Activated CD4-positive, alpha-beta T cell treated with anti-CD3 and anti-CD28 coated beads, Interleukin-2, amount 10 ng/mL, durations not matched to agents 24 days and 14 days (primary cell): ENCODE measurements at places on chromosomes 4 and X.

GRCh38 chr4:70885174-70885573 lies 17.0 kb upstream of the MOB1B start:
- no peak for DNase-seq

GRCh38 chr4:146852360-146852759 lies 93.3 kb downstream of the TTC29 start:
- no peak for DNase-seq

DNA sequence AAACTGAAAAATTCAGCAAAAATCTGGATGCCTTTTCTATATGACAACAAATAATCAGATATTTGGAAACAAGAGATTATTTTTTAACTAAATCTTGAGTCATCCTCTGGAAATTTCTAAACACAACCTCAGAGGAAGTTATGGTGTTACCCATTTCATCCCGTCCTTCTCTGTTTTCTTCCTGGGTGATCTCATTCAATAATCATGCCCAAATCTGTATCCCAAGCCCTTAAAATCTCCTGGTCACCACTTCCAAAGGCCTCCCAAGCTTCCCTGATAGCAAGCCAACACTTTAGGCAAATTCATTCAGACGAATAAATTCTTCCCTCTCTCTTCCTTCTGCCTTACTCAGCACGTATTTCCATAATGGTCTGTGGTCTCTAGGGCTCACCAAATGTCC lies 9.7 kb upstream of the SORCS2 start:
- DNase-seq, result no peak

DNA sequence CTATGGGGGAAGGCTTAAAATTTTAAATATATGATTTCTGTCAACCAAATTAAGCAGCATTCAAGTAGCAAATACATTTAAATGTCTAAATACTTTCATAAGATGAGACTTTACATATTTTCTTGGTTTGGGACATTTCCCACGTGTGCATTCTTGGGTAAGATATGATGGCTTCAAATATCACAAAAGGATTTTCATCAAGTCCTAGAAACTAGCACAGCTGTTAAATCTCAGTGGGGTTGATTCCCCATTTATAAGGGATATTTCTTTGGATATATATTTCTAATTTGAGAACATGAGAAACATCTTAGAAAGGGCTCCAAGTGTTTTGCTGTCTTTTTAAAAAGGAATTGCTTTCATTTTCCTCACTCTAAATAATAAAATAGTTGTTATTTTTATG lies 90.2 kb downstream of the P2RY10 start:
- no peak for DNase-seq

- no peak for DNase-seq
Observed at GRCh38 chr4:127810551-127810950, 28.4 kb downstream of the HSPA4L start.

GRCh38 chr4:95165926-95166524 lies 382.7 kb downstream of the UNC5C start:
- DNase-seq, result peak; percentile 83

DNA sequence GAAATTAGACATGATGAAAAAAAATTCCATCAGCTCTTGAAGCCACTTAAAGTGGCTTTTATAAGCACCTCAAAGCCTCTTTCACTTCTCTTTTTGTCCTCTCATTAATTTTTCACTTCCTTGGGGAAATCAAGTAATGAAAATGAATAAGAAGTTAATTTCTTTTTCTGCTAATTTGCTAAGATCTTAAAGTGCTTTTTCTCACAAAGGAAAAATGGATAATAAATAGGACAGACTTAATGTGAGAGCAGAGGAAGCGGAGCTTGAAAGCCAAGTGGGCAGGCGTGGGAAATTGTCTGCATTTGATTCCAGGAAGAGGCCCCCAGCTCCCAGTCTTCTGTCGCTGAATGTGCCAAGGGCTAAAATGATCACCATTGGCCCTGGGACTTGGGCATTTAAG lies 28.6 kb downstream of the CDS1 start:
- no peak for DNase-seq

DNA sequence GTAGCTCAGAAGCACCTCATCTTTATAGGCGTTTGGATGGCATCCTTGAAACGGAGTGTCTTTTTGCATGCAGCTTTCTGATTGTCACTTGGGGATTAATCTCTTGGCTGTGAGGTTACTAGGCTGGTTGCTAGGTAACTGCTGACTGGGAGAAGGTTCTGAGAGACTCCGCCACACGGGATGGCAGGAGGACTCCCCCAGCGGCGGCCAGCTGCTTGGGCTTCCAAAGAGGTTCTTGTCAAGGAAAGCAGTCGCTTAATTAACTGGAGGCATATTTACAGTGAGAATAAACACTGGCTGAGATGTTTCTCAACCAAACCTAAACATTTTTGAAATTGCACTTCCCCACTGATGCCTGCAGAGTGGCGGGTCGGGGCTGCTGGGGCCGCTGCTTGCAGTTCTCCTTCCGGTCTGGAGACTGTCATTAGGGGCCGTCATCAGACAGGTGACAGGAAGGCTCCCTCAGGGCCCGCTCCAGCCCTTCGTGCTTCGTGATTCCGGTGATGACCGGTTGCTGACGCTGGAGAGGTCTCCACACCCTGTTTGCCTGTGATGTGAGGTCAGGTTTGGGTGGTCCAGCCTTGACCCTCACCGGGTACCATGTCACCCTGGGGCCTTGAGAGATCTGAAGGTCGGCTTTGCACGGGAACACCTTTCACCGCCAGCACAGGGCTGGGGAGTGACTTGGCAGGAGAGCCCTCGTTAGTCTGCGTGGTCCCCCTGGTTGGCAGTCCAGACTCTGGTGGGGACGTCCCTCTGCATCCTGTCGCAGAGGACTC lies 9.1 kb downstream of the NSG1 start:
- no peak for DNase-seq

DNA sequence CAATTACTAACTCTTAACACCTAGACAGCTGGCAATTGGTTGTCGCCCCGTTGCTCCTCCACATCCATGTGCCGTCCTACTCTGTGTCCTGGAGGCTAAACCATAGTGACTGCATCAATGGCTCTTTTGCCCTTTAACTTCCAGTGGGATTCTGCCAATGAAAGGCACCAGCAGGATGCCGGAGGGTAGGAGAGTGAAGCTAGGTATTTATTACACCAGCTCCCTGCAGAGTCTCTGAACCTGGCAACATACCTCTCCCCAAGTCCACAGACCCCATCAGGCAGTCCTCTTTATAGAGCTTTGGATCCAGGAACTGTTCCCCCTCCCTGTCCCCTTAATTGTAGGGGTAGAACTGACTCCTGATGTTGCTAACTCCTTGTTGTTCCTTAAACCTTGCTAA lies 426.8 kb downstream of the HNRNPD start:
- no peak for DNase-seq

DNA sequence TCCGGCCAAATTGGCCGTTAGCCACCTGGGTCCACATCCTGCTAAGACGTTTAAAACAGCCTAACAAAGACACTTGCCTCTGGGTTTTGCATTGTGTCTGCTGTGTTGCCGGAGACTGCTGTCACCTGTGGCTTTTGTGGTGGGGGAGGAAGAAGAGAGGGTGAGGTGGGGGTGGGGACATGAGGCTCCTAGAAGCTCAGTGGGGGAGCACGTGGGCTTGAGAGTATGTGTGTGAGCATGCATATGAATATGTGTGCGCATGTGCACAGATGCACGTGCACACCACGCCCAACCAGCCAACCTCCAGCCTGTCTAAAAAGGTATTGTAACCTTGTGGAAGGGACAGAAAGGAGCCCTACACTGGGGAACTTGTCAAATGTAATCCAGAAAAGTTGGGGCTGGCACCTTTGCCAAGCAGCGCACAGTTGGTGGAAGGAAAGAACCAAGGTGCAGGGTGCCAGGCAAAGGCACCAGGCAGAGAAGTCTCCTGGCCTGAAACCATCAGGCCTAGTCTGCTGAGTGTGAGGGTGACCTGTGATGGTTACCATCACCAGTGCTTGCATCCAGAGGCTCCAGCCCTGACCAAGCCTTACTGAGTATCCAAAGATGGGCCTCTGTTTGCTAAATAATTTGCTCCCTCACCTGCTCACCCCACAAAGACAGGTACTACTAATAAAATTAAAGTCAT lies 10.1 kb upstream of the SASH3 start:
- DNase-seq, result peak; percentile 90

DNA sequence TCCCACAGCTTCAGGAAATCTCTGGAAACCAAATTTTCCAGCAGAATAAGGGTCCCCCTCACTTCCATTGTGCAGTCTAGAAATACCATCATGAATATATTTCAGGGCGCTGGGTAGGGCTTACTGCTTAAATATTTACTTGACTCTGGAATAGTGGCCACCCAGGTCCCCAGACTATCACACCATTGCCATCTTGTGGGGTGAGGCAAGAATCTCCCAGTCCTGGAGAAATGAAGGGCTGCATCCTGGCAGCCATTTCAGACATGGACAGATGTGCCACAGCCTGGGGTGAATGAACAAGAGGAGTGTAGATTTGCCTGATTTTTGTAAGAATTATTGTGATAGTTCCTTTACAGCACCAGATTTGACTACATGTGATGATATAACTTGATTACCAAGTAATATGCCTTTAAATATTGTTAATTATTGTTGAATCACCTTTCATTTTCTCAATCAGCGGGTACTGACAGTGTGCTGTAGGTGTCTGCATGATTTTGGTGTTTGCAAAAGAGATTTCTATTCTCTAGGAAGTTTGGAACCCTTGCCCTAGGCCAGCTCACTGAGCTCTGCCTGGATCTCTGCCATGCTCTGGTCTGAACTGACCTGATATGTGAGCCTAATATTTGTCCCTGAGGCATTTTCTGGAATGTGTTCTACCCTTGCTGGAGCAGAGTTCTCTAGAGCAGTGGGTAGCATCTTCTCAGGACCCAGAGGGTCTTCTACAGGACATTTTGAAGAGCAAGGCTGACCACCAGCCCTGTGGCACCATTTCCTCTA lies 183.4 kb downstream of the KIT start:
- no peak for DNase-seq

DNA sequence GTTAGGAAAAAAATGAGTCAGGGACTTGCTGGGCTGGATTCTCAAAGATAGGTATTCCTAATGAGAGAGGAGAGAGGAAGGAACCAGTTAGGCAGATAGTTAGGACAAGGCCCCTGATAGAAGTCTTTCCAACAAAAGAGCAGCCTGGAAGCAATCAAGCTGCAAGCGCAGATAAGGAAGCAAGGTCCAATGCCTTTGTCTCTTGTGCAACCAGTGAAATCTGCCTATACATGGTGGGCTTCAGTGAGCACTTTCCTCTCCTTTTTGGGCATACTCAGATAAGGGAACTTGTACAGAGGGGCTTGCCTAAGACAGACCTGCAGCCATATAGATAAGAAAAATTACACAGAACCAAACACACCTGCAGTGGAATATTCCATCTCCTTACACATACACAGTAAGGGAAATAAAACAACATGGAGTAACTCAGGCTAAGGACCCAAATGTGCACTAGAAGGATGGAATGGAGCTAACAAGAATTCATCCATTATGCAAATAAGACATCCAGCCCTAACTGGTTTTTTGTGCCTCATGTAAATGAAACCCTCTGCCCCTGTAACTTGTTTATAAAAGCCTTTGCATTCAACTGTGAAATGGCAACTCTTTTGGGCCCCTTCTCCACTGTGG lies 68.8 kb downstream of the PCDH18 start:
- no peak for DNase-seq

DNA sequence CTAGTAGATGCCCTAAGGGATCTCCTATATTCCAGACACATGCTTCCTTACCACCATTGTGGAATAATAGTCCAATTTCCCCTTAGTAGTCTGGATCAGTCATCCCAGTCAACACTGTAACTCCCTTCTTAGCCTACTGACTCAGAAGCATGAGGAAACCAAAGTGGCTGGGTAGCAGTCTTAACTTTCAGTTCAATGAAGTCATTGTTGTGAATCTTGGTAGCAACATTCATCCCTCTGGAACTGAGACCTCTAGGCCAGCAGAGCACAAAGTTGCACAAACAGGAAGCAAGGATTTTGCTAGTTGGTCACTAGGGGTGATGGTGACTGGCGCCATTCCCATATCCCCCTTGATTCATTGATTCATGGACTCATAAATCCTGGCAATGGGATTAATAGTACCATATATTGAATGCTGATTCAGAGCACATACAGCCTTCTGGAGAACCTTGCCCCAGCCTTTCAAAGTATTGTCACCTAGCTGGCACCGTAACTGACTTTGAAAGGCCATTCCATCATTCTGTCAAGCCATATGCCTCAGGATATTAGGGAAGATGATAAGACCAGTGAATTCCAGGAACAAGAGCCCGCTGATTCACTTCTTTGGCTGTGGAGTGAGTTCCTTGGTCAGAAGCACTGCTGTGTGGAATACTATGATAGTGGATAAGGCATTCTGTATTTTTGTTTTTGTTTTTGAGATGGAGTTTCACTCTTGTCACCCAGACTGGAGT lies 19.7 kb upstream of the GPAT3 start:
- DNase-seq, result no peak

GRCh38 chr4:25299476-25300203 lies 12.9 kb upstream of the ZCCHC4 start:
- DNase-seq, result no peak

DNA sequence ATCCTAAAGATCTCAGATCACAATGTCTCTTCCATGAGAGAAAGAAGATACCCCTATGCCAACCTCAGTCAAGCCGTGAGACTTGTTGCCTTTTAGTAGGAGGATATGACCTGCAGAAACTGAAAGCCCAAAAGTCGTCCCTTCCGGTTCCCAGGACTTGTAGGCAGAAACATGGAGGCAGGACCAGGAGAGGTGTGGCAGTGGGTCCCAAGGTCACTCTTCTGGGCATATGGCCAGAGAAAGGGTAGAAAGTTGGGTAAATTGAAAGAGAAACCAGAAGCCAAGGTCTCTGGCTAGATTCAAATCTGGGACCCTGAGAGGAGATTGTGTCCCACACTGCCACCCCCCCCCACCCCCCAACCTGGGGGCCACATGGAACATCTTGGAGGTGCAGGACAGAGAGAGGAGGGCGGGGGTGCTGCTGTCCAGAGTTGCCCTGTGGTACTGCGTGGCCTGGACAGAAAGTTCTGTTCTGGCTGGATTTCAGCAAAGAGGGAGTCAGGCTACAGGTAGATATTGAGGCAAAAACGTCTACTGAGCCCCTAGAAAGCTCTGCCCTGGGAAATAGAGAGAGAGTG lies 55.4 kb downstream of the DDX3X start:
- DNase-seq, result no peak

GRCh38 chrX:97619499-97619898 lies 735.8 kb downstream of the RPA4 start:
- DNase-seq, result no peak

GRCh38 chr4:185357733-185358440 lies 37.8 kb downstream of the LRP2BP start:
- DNase-seq, result no peak

- DNase-seq, result no peak
Observed at GRCh38 chr4:38752941-38753806, 29.6 kb downstream of the TLR10 start.

- DNase-seq, result no peak
Observed at GRCh38 chr4:7428261-7429068, 6.3 kb downstream of the PSAPL1 start.

- DNase-seq, result no peak
Observed at GRCh38 chr4:183842129-183842528, 63.0 kb upstream of the STOX2 start.

- DNase-seq, result no peak
Observed at GRCh38 chrX:66015900-66016689, 23.8 kb downstream of the VSIG4 start.

DNA sequence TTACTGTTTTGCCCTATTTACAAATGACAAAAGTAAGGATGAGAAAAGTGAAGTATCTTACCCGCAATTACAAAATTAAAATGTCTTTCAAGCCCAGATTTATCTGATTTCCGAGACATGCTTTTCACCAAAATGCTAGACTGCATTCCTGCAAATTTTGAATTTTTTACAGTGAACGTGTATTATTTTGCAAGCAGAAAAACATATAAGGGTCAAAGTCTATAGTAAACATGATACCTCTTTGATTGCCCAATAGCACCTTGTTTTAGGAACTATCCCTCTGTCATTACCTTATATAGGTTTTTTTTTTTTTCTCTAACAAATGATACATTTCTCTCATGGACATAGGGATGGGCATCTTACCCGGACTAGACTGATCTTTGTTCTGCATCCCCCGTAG lies 134.2 kb upstream of the RAP2C start:
- no peak for DNase-seq
